ENCODE measurements at places on chromosomes 3 and 15. TPM values are rescaled to one million over a fixed set of nuclear protein-coding genes. Genes with fewer than 3 reads are reported as not detected.

The LRRC3B gene
- total RNA-seq, result not detected

The P2RY1 gene
- total RNA-seq, result 0.56 TPM

The TIMP4 gene
- 13.6 TPM for total RNA-seq

The SEMA3G gene
- 0.16 TPM for total RNA-seq

The ACOX2 gene
- total RNA-seq, result 6.0 TPM

The TNK2 gene
- total RNA-seq, result 23.0 TPM

The NOX5 gene
- 0.13 TPM for total RNA-seq
